ENCODE measurements at places on chromosomes 16 and 17. TPM values are rescaled to one million over a fixed set of nuclear protein-coding genes. Genes with fewer than 3 reads are reported as not detected.

GRCh38 chr16:88772871-88773811 is 11.9 kb downstream of the PIEZO1 start:
- DNase-seq = no peak

Gene PTGES3L
- polyA plus RNA-seq = 1.1 TPM

Gene DHX58
- polyA plus RNA-seq = 42.1 TPM

Gene P2RX1
- 6.0 TPM for polyA plus RNA-seq

- no peak for DNase-seq
Observed at GRCh38 chr16:48862087-48862532, 252.1 kb upstream of the N4BP1 start.

Gene KIFC3
- 9.2 TPM for polyA plus RNA-seq

Gene TOM1L1
- polyA plus RNA-seq = 15.9 TPM

DNA sequence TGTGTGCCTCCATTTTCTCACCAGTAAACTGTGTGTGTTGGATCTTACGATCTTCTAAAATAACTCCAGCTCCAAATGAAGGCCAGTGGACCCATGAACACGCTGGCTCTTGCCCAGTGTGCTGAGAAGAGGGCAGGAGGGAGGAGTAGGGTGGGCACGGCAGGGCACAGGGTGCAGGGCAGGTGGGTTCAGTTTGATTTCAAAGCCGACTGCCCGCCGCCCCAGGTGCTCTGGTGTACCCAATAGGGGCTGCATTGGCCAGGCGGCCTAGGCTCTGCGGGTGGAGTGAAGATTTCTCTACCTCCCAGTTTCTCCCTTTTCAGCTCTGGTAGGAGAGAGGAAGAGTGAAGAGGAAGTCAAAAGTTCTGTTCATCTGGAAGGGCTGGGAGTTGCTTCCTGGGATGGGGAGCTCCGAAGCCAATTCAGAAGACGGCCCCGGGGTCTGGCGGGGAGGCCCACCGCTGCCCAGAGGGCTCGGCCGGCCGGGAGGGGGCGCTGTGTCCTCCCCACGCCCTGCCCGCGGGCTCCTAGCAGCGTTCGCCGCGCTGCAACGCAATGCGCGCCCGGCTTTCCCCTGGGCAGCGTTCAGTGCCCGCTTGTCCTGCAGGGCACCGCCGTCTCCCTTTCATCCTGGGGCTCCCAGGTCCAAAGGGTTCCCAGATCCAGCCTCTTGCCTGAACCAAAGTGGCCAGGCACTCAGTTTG is 1.1 kb upstream of the CRHR1 start:
- DNase-seq = no peak

- no peak for DNase-seq
Observed at GRCh38 chr17:51860954-51861561, 297.5 kb downstream of the CA10 start.

GRCh38 chr16:88353232-88353631 is 29.5 kb upstream of the ZNF469 start:
- DNase-seq = no peak

- no peak for DNase-seq
Observed at GRCh38 chr17:42132941-42133340, 10.3 kb downstream of the HSPB9 start.

Gene PRSS33
- polyA plus RNA-seq = 0.37 TPM

Gene PRSS53
- polyA plus RNA-seq = 2.9 TPM

All from thymus (tissue), 14 donors.